Ascending aorta (tissue), 2 donors: ENCODE measurements at places on chromosomes 6 and 20. TPM values are rescaled to one million over a fixed set of nuclear protein-coding genes. Genes with fewer than 3 reads are reported as not detected.

Gene TRIM15
- not detected for total RNA-seq

Gene LZTS3
- 14.9 TPM for total RNA-seq

Gene PARD6B
- total RNA-seq = 1.2 TPM

Gene MATN4
- 0.21 TPM for total RNA-seq

Gene PRL
- not detected for total RNA-seq

Gene ENPP5
- 0.53 TPM for total RNA-seq

Gene ID1
- total RNA-seq = 3,326 TPM

Gene OPRL1
- total RNA-seq = 0.21 TPM

Gene PPP1R3G
- total RNA-seq = 1.1 TPM

Gene ANKEF1
- 9.0 TPM for total RNA-seq

Gene C6orf89
- total RNA-seq = 21.6 TPM

Gene CCN5
- total RNA-seq = 377 TPM

Gene SLC22A2
- not detected for total RNA-seq

Gene HLA-DQA1
- total RNA-seq = 2.0 TPM

Gene VSTM2L
- total RNA-seq = 1.1 TPM

Gene IYD
- total RNA-seq = under 0.01 TPM

Gene BEND3
- total RNA-seq = 4.2 TPM

Gene RBPJL
- not detected for total RNA-seq

Gene PDYN
- total RNA-seq = not detected

Gene SLC32A1
- total RNA-seq = not detected

Gene NKX2-4
- total RNA-seq = not detected

Gene TSPO2
- not detected for total RNA-seq

Gene SESN1
- 49.0 TPM for total RNA-seq

Gene BPIFB1
- total RNA-seq = not detected

Gene C6orf163
- total RNA-seq = not detected

Gene SEMG2
- total RNA-seq = not detected

Gene CLPSL1
- total RNA-seq = not detected

Gene CCN6
- not detected for total RNA-seq

Gene DEFB132
- total RNA-seq = 0.32 TPM

Gene NPEPL1
- total RNA-seq = 68.3 TPM

Gene SLC35B3
- 11.3 TPM for total RNA-seq

Gene SLC35D3
- not detected for total RNA-seq

Gene NKX2-2
- total RNA-seq = not detected

Gene TP53TG5
- not detected for total RNA-seq

Gene SLA2
- total RNA-seq = not detected

Gene ACTL10
- 26.3 TPM for total RNA-seq

Gene NEURL2
- 4.0 TPM for total RNA-seq

Gene KCNK5
- total RNA-seq = 2.6 TPM
